ENCODE measurements at places on chromosomes 2 and 18.
A peak's percentile ranks its signal among the peaks of the same experiment; 100 is the strongest.

GRCh38 chr18:60070631-60071030 is 170.8 kb downstream of the PMAIP1 start:
- no peak for DNase-seq

- no peak for DNase-seq
These were observed 56.4 kb upstream of the PPP1CB start for GRCh38 chr2:28695245-28695647.

DNA sequence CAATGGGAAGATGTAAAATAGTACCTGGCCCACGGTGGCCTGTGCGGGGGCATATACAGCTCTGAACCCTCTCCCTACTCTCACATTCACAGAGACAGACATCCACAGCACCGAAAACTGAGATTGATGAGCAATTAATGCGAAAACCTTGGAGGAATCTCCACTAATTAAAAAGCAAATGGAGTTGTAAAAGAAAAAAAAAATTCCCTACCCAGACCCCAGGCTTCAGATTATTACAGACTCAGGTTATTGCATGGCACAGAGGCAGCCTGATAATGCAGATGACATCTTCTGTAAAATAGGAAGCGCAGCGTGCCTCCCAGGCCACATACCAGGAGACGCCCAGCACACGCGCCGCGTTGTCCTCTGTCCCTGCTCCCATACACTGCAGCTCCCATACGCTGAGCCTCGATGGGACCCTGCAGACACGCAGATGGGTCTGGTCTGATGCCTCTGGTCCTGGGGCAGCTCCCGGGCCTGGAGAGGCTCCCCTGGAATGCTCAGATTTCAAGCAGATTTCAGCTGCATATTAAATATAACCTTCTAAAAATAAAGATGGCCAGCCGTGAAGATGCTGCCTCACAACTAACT is 496.1 kb upstream of the MYT1L start:
- no peak for DNase-seq

DNA sequence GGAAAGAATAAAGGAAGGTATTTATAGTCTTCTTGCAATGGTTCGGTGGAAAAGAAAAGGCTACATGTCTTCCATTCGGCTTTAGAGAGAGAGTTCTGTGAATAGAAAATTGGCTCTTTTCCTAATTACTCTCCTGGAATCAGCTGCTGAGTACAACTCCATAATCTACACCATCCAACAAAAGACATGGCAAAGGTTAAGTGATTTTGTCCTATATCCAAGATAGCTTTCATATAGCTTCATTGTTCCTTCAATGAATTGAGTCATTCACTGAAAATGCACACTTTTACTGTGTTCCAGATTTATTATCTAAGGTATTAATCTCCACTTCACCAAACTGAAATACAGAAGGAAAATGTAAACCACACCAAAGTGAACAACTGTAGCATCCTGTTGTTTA is 514.5 kb downstream of the LRRTM4 start:
- DNase-seq = no peak

- no peak for DNase-seq
These were observed 175.2 kb downstream of the NOL4 start for GRCh38 chr18:34049511-34049910.

GRCh38 chr2:222722327-222722946 is 51.0 kb downstream of the MOGAT1 start:
- no peak for DNase-seq

DNA sequence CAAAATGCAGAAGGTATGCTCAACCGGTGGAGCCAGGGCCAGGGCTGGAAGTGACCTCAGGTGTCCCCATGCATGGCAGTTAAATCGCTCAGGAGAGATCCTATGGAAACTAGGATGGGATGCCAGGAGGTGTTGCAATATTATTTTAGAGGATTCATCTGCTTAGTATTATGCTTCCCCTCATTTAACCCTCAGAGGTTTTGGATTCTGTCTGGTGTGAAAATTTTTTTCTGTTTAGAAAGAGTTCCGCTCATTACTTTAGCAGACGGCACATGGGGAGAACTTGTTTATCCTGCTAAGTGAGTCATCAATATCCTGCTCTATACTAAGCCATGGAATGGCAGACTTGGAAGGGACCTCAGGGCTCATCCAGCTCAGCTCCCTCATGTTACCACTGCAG is 42.5 kb downstream of the TRIB2 start:
- peak; percentile 7 for DNase-seq

DNA sequence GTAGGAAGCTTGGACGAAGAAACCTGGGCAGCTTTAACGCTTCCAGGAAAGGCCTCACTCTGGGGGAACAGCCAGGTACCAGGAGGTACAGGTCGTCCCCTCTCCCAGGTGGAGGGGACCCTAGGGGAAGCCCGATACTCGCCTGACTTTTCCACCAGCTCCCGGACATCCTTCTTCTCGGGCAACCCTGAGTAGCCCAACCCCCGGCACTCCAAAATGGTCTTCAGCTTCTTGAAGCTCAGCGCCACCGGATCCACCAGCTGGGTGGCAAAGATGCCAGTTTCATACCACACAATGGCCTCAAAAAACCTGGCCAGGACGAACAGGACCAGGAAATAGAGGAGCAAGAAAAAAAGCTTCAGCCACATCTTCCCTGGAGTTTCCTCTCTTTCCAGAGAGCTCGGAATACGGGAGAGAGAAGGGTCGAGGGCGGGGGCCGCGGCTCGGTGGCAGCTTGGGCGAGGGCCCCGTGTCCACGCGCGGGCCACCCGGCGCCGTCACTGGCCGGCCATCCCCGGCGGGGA is 1.1 kb downstream of the RNF103 start:
- DNase-seq = peak; percentile 26

- no peak for DNase-seq
These were observed 149.2 kb upstream of the GYPC start for GRCh38 chr2:126506786-126507185.

DNA sequence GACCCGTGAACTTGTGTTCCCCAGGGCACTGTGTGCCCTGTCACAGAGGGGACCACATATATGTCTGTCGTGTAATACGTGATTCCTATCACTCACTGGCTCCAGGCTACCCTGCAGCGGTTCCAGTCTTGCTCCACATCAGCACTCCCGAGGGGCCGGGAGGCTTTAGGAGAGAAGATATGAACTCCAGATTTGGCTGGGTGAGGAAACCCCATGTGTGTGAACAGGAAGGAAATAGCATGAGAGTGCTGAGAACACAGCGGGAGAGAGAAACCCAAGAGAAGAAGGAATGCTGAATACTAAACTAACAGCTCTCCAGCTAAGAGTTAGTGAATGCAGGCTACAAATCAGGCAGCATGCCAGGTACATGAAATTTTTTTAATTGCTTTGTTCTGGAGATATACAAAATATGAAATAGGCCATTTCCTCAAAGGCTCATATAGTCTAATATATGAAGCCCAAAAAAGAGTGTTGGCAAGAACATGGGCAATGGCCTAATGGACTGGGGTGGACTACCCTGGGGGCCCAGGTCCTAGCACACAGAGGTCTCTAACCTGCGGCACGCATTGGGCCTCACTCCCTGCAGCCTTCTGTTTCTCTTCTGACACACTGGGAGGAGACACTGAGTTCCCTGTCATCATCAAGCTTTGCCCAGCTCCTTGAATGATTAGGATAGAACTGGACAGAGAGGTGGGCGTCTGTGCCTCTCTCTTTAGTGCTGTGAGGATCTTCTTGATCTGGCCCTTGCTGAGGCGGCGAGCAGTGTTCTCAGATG is 372.8 kb upstream of the RAB6C start:
- DNase-seq = no peak

GRCh38 chr2:88831071-88831791 is 139.8 kb downstream of the RPIA start:
- DNase-seq = no peak

DNA sequence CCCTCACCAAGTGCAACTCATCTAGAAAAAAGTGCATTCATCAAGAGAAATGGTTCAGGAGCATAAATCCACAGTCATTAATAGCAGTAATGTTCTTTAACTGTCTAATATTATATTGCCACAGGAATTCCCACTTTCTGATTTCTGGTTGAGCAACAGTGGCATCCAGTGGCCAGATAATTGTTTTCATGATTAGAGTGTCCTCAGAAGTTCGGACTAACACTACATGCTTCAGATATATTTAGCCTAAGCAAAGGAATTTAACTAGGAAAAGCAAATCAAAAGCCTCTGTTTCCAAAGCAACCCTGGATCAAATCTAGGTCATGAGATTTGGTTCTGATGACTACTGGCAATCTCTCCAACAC is 9.8 kb upstream of the ERBB4 start:
- DNase-seq = no peak

GRCh38 chr2:70987386-70987785 is 7.3 kb downstream of the TEX261 start:
- DNase-seq = no peak

DNA sequence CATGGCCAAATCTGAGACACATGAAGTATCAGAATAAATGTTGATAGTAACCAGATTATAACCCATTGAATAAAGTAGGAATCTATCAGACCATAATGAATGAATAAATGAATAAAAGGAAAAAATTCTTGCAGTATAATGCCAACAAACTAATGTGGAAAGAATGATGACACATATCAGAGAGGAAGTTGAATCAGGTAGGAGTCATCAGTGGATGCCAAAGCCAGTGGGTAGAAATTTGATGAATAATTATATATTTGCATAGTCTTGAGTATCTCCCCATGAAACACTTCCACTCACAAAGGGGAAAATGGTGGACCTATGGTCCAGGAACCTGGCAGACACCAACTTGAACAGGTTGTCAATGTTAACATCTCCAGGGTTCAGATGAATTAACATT is 68.6 kb downstream of the GALNT3 start:
- DNase-seq = peak; percentile 3

DNA sequence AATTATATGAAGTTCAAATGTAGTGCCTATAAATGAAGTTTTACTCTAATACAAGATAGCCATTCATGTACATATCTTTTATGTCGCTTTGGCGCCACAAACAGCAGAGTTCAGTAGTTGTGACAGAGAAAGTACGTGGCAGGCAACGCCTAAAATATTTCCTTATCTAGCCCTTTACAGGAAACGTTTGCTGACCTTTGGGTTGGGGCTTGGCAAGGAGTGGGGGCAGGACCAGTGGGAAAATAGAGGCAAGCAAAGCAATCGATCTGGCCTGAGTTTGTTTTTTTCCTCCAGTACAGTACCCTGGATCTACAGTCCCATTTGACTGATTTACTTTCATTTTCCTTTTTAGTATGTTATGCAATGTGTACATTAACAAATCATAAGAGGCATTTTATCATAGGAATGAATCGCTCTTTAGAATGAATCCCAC is 13.1 kb downstream of the CCDC68 start:
- peak; percentile 11 for DNase-seq

DNA sequence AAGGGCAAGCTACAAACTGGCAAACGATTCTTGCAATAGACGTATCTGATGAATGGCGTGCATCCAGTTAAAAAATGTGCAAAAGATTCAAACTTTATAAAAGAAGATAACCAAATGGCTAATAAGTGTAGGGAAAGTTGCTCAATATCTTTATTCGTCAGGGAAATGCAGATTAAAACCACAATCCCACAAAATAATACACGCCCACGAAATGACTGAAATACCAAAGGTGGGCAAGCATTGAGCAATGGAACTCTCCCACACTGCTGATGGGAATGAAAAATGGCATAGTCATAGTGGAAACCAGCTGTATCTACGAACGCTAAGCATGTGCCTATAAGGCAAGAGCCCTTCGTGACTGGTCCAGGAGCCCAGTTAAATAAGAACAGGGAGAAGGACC is 168.6 kb upstream of the SIX2 start:
- DNase-seq = peak; percentile 84

GRCh38 chr2:124778076-124778475 is 753.0 kb downstream of the CNTNAP5 start:
- no peak for DNase-seq

GRCh38 chr2:196711625-196712024 is 72.1 kb downstream of the CCDC150 start:
- no peak for DNase-seq

Data from HTR-8/SVneo (cell line).